ENCODE measurements at places on chromosomes 2 and 18.

DNA sequence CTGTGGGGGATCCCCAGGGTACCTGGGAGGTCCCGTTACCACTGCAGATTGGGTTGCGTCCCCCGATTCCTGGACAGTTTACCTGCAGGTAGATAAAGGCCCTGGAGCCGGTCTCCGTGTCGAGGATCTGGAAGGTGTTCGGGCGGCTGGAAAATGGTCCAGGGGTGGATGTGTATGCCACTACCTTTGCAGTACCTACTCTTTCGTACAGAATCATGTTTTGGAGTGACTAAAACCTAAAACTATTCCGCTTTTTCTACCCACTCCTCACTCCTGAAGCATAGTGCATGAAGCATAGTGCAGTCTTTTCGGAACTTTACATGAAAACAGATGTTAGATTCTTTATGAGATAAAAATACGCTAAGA, 418 bp downstream of the WDR75 start:
- no peak for DNase-seq

GRCh38 chr2:200243441-200243840, 63.1 kb upstream of the SPATS2L start:
- DNase-seq = no peak

- no peak for DNase-seq
Measured at GRCh38 chr2:189880832-189881492, 96.7 kb downstream of the PMS1 start.

DNA sequence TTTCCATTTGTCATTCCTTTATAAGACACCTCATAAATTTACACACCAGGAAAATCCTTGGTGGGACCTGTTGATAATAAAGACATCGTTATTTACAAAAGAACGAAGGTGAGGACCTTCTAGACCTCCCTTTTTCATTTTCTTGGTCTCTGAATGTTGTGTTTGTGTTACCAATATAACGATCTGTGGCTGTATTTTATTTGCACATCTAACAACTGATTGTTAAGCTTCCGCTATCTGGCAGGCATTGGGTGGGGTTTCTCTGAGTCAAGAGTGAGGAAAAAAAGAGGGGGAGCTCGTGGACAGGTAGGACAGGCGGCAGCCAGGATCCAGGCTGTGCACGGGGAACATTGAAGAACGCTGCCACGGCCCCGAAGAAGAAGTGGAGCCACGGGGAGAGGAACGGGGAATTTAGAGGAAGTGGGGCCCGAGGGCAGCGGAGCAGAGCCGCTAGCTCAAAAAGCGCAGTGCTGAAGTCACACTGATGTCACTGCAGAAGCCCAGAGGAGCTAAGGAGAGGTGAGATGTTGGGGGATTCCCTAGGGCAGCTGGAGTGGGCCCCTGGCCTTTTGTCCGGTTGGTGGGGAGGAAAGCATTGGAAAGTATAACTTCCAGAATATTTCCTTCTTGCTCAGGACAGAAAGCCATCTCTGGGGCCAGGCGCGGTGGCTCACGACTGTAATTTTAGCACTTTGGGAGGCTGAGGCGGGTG, 20.9 kb upstream of the DNMT3A start:
- DNase-seq = no peak

DNA sequence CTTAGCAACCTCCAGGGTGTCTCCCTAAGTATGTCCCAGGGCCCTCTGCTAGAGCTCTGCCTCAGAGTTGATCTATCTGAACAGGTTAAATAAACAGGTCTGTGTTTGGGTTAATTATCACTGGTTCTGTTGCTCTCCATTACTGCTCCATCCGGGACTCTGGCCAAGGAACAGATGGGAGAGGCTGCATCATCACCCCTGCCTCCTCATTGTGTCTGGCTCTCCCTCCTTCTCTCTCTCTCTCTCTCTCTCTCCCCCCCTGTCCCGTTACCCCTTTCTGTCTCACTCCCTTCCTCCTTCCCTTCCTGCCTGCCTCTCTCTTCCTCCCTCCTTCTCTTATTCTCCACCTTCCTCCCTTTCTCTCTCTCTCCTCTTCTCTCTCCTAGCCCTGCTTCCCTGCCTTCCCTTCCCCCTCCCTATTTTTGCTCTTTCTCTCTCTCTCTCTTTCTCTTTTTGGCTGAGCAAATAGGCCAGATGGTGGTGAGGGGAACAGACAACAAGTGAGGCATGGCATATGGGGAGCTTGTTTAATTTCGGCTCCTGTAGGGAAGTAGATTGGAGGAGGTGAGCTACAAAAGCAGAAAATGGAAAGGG, 62.1 kb downstream of the SETBP1 start:
- no peak for DNase-seq

DNA sequence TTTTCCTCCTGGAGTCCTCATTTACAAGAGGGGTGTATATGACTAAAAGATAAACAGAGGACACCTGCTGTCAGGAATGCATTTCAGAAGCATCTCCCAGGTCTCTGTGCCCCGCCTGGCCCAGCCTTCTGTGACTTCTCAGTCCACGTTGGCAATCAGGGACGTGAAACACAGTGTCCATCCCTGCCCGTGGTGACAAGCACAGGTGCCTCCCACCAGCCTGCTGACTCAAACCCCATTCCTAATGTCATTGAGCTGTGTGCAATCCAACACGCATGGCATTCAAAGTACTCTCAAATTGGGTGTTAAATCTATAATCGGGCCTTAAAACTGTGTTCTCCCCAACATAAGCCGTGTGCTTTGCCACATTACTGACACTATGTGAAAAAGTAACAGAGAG, 343.2 kb downstream of the EIPR1 start:
- no peak for DNase-seq

DNA sequence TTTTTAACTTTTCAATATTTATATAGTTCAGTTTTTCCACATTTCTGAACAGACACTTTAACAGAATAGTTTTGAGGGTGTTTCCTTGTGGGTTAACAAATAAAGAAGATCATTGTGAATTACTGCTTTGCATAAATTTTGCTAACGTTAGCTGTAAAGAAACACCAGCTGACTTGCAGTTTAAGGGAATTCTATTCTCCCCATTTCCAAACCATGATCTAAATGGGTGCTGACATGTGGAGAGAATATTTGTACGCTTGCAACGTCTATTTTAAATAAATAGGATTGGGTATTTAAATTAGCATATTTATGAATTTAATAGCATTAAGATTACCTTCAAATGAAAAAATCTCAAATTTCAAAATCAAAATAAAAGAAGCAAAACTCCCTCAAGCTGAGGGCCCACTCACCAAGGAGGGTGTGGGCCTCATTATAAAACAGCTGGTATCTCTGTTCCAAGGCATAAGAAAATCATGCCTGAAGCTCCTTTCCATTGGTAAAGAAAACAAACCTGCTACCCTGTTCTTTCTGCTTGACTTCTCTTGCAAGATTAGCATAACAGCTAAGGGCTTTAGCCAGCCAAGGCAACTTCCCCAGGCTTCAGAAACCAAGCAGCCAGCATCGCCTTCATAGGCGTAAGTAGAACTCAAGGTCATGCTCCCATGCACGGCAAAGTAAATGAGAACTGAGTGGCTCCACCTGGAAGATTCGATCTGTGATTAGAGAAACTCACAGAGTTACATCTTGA, 3.2 kb downstream of the MRO start:
- DNase-seq = peak; percentile 34

DNA sequence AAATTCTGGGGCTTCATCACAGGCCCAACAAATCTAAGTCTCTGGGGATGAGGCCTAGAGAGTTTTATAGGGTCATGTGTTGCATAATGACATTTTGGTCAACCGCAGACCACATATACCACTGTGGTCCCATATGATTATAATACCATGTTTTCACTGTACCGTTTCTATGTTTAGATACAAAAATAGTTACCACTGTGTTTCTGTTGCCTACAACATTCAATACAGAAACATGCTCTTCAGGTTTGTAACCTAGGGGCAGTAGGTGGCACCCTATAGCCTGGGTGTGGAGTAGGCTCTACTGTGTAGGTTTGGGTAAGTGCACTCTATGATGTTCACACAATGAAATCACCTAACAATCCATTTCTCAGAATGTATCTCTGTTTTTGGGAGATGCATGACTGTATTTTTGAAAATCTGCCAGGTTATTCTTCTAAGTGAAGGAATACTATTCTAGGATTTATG, 485.2 kb downstream of the PTPRM start:
- no peak for DNase-seq

- no peak for DNase-seq
Measured at GRCh38 chr18:74456349-74457042, 612 bp downstream of the DIPK1C start.

DNA sequence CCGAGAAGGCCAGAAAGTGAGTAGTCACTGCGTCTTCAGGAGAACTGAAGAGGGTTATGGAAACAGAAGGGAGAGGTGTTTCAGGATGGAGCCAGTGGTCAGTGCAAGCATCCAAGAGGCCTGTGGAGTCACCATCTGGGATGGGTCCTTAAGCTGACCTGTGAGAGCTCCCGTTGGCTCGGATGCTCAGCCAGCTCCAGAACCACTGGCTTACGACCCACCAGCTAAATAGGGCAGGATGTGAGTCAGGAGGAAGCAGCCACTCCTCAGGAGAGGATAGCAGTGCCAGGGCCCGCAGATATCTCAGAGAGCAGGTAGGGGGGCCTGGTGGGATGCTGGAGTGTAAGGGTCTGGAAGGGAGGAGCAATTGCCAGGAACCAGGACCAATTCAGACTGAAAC, 63.1 kb upstream of the B3GNT7 start:
- no peak for DNase-seq

- no peak for DNase-seq
Measured at GRCh38 chr18:79507546-79508480, 112.1 kb downstream of the NFATC1 start.

- no peak for DNase-seq
Measured at GRCh38 chr2:39875182-39875913, 96.3 kb upstream of the THUMPD2 start.

DNA sequence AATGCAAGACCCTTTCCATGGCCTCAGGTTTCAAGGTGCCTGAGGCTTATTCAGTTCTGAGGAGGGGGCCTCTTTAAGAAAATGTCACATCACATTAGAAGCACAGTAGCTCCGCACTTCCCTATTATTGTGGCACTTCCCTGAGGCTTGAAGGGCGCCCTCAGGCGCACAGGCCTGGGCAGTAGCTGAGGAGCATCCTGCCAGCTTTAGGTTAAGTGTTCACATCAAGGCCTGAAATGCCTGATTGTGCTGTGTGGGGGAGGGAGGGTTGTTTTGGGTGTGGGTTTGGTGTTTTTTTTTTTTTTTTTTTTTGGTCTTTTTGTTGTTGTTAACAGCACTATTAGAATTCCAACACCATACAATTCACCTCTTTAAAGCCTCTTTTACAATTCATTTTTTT, 107.9 kb downstream of the CABLES1 start:
- no peak for DNase-seq

GRCh38 chr2:217784996-217785543, 217.7 kb downstream of the TNS1 start:
- no peak for DNase-seq

GRCh38 chr2:242056785-242057184, 187.3 kb downstream of the RTP5 start:
- no peak for DNase-seq

DNA sequence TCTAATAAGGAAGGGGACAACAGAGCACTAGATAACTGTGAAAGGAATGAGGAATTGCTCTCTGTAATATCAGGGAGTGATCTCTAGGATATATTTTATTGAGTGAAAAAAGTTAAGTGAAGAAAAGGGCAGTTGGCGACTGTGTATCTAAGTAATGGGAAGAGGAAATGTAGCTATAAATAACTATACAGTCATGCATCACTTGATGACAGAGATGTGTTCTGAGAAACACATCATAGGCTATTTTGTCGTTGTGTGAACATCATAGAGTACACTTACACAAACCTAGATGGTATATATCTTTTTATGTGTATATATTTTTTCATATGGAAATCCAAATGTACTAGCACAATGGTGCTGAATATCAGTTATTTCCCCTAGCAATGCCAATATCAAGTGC, 329.3 kb downstream of the TXNL1 start:
- no peak for DNase-seq

DNA sequence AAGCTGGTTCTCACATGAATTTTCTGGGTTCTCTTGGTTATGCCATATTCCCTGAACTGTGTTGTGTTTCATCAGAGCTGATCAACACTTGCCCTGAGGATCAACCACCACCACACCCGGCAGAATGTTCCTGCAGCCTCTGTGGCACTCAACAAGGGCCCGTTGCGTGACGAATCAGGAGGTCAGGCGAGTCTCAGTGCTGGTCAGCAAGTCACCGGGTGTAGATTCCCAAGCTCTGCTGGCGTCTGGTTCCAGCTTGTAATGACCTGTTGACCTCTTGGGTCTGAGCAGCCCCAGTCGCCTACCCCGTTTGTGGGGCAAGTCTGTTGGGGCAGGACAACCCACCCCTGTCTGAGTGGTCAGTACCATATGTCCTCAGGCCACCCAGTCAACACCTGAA, 46.0 kb downstream of the ADCY3 start:
- DNase-seq = no peak

DNA sequence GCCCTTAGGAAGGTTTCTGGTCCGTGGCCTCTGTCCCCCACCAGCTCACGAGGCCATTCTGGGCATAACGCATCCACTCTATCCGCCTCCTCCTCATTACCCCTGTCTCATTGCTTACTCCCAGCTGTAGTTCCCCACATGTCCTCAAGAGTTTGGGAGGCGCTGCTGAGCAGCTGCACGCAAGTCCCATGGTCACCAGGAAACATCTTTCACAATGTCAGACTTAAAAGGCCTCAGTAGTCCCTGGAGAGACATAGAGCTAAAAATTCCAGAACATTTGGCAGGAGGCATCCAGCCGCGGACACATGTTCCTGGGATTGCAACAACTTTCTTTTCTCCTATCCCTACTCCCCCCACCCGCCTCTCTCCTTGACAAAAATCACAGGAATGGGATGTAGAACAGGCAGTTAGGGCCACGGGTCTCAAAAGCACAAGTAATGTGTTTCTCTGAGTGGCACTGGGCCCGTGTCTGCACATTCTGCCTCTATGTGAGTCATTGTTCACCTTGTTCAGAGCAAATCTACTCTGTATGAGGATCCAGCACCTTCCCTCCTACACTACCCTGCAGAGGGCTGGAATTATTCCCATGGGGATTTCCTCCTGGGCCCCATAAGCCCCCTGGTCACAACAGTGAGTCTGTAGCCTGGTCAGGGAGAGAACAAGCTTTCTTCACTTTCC, 8.1 kb downstream of the LBH start:
- DNase-seq = no peak

Data from SK-N-MC (cell line).